ENCODE measurements at places on chromosomes 7 and 10.

DNA sequence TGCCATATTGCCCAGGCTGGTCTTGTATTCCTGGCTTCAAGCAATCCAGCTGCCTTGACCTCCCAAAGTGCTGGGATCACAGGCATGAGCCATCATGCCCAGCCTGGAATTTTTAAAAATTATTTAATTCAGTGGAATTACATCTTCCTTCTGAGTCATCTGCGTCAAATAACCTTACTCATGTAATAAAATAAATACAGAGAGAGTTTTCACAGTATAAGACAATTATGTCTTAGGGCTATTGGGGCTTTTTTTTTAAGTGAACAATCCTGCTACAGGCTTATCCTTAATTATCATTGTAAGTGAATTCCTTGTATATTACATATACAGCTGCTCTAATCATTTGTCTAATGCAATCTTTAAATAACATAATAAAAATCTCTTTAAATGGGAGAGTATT, 108.3 kb downstream of the MAPK8 start:
- no peak for DNase-seq

GRCh38 chr10:67319976-67320375, 376.0 kb downstream of the CTNNA3 start:
- DNase-seq: no peak

- DNase-seq: no peak
Measured at GRCh38 chr7:121447243-121447910, 51.3 kb upstream of the FAM3C start.

DNA sequence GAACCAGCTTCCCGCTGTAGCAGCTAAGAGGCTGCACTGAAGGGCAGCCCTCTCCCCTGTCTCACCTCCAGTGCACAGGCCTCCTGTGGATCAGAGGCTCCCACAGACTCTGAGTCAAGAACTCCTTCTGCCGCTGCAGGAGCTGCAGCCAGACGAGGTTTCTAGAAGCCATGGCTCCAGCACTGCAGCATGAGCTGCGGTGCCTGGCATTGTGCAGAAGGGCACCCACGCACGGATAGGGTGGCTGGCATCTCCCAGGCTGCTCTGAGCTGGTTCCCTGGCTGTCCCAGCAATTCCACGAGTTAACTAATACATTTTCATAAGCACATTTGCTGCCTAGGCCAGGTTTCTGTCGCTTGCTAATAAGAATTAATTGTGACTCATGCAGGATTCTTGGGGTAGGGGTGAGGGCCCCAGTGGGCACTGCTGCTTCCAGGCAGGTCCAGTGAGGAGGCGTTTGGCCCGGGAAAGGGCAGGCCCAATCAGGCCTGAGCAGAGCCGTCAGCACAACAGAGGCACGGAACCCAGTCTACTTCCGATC, 594.2 kb downstream of the DNAJB6 start:
- no peak for DNase-seq

GRCh38 chr7:82204694-82205093, 238.9 kb downstream of the CACNA2D1 start:
- DNase-seq: no peak

DNA sequence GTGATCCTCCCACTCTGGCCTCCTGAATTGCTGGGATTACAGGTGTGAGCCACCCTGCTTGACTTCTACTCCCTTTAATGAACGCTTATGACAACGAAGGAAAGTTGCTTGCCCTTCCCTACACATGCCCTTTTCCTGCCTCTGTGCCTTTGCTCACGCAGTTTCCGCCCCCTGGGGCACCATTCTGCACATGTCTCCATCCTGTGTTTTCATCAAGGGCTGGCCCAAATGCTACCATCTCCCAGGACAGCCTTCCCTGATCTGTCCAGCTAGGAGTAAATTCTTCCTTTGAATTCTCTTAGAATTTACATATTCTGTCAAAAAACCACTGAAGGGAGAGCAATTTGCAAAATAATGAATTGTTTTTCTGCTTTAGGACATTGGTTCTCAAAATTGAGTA, 50.0 kb upstream of the KMT2C start:
- no peak for DNase-seq

DNA sequence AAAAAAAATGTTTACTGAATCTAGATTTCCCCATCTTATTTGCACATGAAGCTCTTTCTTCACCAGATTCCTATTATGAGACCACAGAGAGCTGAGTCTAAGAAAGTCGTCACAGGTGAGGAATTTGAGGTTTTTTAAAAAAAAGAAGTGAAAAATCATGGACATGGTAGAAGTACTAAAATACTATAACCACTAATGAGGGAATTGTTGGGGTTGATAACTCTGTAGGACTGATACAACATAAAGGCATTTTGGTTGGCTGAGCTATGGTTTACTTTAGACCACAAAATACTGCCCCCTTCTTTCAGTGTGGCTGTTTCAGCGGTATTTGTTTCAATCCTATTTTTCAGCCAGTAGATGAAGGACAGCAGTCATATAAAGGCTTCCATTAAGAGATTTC, 1111.3 kb downstream of the TYW1 start:
- no peak for DNase-seq

DNA sequence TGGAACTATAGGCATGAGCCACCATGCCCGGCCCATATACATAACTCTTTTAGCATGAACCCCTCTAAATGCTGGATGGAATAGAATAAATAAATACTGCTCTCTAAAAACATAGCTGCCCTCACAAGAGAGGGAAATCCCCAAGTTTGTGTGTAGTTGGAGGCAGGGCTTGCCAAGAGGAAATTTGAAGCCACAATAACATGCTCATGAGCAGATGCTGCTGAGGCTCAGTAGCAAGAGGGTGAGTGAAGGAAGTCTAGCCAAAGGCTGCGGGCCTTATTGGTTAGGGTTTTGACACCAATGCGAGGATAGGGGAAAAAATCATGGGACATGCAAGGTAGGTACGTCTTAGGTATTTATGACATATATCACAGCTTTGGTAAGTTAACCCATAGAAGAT, 17.3 kb downstream of the TPK1 start:
- DNase-seq: no peak

GRCh38 chr7:84256571-84256971, 62.0 kb upstream of the SEMA3A start:
- DNase-seq: no peak

DNA sequence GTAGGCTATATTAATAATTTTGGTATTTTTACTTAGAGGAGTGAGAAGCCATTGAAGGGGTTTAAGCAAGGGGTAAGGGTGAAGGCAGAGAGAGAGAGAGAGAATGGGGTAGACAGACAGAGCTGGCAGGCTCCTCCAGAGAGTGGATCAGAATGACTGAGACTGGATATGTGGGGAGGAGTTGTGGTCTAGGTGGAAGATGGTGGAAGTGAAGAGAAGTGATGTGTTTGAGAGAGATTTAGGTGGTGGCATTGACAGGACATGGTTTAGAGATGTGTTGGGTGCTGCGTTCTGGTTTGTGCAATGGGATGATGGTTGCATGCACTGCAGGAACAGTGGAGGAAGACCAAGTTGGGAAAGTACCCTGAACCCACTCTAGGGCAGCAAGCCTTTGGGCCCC, 92.2 kb downstream of the CCNY start:
- DNase-seq: no peak

Data from stimulated activated CD4-positive, alpha-beta T cell treated with anti-CD3 and anti-CD28 coated beads, Interleukin-12 subunit alpha, Interleukin-12 subunit beta, amount 100 ng/mL, for 4 hours (primary cell).